ENCODE measurements at places on chromosomes 1 and 21. TPM values are rescaled to one million over a fixed set of nuclear protein-coding genes. Genes with fewer than 3 reads are reported as not detected.

Gene NENF
- total RNA-seq = 35.8 TPM

Gene LENEP
- not detected for total RNA-seq

Gene TRIM67
- total RNA-seq = 0.22 TPM

Gene ATXN7L2
- 1.6 TPM for total RNA-seq

Gene ACOT7
- 25.9 TPM for total RNA-seq

Gene SPAG17
- total RNA-seq = 5.0 TPM

Gene MAP3K7CL
- total RNA-seq = 3.7 TPM

Gene MACO1
- 29.4 TPM for total RNA-seq

Gene MEAF6
- total RNA-seq = 61.8 TPM

Gene CHRM3
- 0.13 TPM for total RNA-seq

Gene TCHH
- total RNA-seq = not detected

Gene WNT2B
- 1.2 TPM for total RNA-seq

Gene CACNA1E
- under 0.01 TPM for total RNA-seq

Gene SPATA17
- 1.4 TPM for total RNA-seq

Gene LCE3E
- not detected for total RNA-seq

Gene CFHR1
- 1.5 TPM for total RNA-seq

Gene KRTAP19-1
- not detected for total RNA-seq

Gene SZT2
- 33.2 TPM for total RNA-seq

Gene CFHR4
- total RNA-seq = not detected

Gene NID1
- total RNA-seq = 39.9 TPM

Gene ATP1A4
- total RNA-seq = not detected

Gene DFFB
- 6.4 TPM for total RNA-seq

Gene KCNH1
- 46.4 TPM for total RNA-seq

Gene CYP4A11
- not detected for total RNA-seq

Gene SERTAD4
- total RNA-seq = not detected

Gene C1orf141
- total RNA-seq = not detected

Gene LPAR3
- total RNA-seq = 0.32 TPM

Gene RGS1
- total RNA-seq = 0.43 TPM

Gene LCE6A
- total RNA-seq = not detected

Gene TNFRSF8
- total RNA-seq = 0.22 TPM

Gene SAMSN1
- not detected for total RNA-seq

Gene RGS7
- total RNA-seq = not detected

Gene TTC13
- total RNA-seq = 12.3 TPM

Gene RAB42
- 10.1 TPM for total RNA-seq

Gene CD52
- not detected for total RNA-seq

Gene NTMT2
- not detected for total RNA-seq

Gene HMGN2
- 413 TPM for total RNA-seq

Gene RGL1
- 22.3 TPM for total RNA-seq

Gene PADI2
- not detected for total RNA-seq

Gene SLAMF1
- total RNA-seq = not detected

Gene THEMIS2
- 6.1 TPM for total RNA-seq

Gene KCNN3
- 0.11 TPM for total RNA-seq

Gene FCRL5
- total RNA-seq = not detected

Gene CHI3L2
- total RNA-seq = 128 TPM

Gene PLA2G2C
- not detected for total RNA-seq

Gene SH2D1B
- not detected for total RNA-seq

Gene ZNF695
- 1.2 TPM for total RNA-seq

Gene DTL
- 3.9 TPM for total RNA-seq

Gene RXRG
- total RNA-seq = not detected

Gene TMPRSS15
- not detected for total RNA-seq

Gene MEF2D
- 14.7 TPM for total RNA-seq

Gene GRHL3
- total RNA-seq = 0.26 TPM

Measured in articular chondrocyte of knee joint (primary cell).